Umbilical cord (tissue), 2 donors: ENCODE measurements at places on chromosomes 3 and 15. TPM values are rescaled to one million over a fixed set of nuclear protein-coding genes. Genes with fewer than 3 reads are reported as not detected.
A peak's percentile ranks its signal among the peaks of the same experiment; 100 is the strongest.

Gene PDCD10
- total RNA-seq = 67.2 TPM

DNA sequence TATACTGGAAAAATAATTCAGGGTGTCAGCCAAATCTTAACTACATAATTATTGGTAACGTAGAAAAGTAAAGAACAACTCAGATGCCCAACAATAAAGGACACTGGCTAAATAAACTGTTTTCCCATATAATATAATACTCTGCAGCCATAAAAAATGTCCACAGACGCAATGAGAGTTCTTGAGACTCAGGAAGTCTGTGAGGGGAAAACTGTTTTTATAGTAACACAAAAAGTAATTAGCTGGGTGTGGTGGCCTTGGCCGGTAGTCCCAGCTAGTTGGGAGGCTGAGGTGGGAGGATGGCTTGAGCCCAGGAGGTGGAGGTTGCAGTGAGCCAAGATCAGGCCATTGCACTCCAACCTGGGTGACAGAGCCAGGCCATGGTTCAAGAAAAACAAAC is 5.5 kb upstream of the UBR1 start:
- no peak for DNase-seq

GRCh38 chr3:3443482-3443881 is 264.0 kb upstream of the CRBN start:
- no peak for DNase-seq

DNA sequence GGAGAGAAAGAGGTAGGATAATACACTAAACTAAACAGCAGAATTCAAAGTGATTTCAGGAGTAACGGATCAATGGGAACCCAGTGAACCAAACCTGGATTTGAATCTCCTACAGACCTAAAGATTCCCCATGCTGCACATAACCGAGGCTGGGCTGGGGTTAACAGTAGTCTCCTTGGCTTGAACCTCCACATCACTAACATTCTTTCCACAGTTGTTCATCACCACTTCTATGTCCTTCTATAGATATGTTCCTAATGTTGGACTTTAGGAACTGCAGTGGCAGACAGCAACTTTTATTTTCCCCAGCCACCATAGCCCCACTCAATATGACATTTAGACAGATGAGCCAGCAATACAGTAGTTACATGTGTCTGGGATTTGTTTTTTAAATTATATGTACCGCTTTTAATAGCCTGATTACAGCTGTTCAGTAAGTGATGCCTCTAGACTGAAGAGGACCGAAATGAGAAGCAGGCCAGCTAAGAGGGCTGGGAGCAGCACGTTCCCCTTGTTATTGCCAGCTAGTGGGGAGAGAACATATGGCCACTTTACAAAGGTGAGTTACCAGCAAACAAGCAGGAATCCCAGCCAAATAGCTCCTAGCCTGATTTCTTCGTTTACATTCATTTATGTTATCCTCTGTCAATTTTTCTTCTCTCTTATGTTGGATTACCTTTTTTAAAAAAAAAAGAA is 472.6 kb upstream of the CDIN1 start:
- DNase-seq = peak; percentile 44

DNA sequence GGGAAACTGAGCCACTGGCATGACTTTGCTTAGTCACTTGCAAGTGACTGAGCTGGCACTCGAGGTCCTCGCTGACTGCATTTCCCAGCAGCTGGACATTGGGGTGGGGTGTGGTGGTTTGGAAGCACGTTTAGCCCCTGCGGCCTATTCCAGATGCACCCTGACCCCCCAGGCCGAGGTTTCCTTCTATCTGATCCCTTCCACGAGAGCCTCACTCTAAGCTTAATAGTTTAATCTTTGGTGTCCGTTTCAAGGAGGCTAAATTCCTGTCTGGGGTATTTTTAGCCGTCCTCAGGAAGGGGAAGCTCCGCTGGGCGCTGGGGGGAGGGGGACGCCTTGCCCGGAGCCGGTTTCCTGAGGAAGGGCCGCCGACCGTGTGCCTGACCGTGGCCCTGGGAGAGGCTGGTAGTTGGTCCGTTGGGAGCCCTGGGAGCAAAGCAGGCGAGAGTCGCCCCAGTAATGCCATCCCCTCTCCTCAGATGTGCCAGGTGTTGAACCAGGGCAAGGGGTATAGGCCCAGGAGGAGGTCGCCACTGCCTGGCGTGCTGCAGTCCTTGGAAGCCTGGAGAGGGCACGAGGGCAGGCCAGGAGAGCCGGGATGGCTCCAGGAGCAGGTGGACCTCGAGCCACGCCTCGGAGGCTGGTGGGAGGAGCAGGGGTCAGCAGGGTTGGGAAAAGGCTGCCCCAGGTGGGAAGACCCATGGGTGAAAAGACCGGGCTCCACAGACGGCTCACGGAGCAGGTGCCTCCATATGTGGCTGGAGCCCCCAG is 37.2 kb downstream of the IDH2 start:
- DNase-seq = no peak
